ENCODE measurements at places on chromosomes 6 and 20.

GRCh38 chr6:157999168-158000051 is 17.7 kb downstream of the SYNJ2 start:
- DNase-seq = no peak

DNA sequence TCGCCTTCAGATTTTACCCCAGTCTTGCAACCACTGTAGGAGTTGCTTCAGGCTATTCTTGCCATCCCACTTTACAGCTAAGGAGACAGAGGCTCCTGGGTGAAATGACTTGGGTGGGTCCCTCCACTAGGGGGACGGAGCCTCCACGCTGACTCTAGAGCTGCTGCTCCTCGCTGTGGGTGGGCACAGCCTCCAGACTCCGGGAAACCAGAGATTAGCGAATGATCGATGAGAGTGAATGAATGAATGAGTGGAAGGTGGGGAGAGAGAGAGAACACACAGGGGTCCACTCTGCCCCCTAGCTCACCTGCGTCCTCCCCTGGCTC is 10.4 kb downstream of the ZBP1 start:
- DNase-seq = no peak

DNA sequence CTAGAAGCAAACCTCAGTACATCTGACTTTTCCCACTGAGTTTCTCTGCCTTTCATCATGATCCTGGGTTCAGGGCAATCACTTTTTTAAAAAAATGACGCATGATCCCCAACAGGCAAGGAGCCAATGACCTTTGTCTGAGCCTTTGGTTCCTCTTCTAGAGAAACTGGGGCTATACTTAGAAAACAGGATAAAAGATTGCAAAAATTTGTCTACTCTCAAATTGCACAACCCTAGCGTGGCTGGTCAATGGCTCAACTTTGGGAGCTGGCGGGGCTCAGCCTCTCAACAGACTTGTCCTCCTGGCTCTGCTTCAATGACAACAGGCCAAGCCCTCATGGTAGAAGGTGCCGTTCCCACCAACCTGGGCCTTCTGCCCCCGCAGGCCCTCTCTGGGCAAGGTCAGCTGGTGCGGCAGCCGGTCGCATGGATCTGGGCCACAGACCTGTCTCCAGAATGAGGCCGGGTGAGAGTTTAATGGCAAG is 48.7 kb downstream of the PDYN start:
- DNase-seq = peak; percentile 56

- no peak for DNase-seq
Observed at GRCh38 chr6:141726248-141726647, 406.5 kb upstream of the GJE1 start.

GRCh38 chr6:142883011-142883410 is 62.0 kb downstream of the HIVEP2 start:
- DNase-seq = peak; percentile 72

- no peak for DNase-seq
Observed at GRCh38 chr6:27755768-27756167, 156.4 kb downstream of the OR2B2 start.

GRCh38 chr6:33895296-33895695 is 91.5 kb upstream of the MLN start:
- DNase-seq = no peak

DNA sequence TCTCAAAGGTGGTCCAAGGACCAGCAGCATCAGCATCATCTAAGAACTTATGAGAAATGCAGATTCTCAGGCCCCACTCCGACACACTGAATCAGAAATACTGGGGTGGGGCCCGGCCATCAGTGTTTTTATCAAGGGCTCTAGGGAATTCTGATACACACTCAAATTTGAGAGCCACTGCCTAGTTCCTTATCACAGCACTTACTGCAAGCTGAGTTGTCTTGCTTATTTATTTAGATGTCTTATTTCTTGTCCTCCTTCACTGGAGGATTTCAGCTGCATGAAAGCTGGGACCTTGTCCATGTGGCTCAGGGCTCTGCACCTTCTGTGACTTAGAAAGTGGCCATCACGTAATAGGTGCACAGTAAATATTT is 139.4 kb upstream of the RREB1 start:
- no peak for DNase-seq

GRCh38 chr6:128413291-128413690 is 107.1 kb downstream of the PTPRK start:
- DNase-seq = no peak

- no peak for DNase-seq
Observed at GRCh38 chr20:11569163-11569562, 348.5 kb upstream of the BTBD3 start.

GRCh38 chr6:165568326-165568725 is 94.7 kb downstream of the PDE10A start:
- no peak for DNase-seq

- DNase-seq = no peak
Observed at GRCh38 chr6:135126034-135126433, 55.1 kb upstream of the MYB start.

- no peak for DNase-seq
Observed at GRCh38 chr20:58569241-58570125, 54.3 kb upstream of the APCDD1L start.

- no peak for DNase-seq
Observed at GRCh38 chr6:25038999-25039398, 103.2 kb upstream of the RIPOR2 start.

GRCh38 chr20:40393197-40394079 is 295.6 kb downstream of the MAFB start:
- no peak for DNase-seq

DNA sequence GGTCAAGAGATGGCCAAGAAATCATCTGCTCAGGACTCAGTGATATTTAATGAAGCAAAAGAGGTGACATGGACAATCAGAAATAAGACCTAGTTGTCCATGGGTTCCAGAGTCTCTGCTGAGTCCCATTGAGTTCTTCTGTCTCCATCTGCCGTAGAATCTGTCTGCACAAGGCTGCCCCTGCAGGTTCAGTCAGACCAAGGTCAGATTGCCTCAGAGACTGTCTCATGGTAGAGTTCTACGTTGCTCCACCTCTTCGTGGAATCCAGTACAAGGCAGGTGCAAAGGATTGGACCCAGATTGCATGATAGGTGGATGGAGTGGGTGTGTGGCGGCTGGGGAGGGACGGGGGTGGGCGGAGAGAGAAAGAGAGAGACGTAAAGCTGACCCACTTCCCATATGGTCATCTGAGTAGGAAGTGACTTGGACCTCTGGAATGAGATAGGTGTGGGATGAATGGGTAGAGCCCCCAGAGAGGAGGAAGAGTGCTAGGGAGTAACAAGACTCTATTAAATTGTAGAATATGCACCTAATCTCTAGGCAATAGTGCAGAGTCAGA is 75.3 kb downstream of the SOBP start:
- DNase-seq = no peak

DNA sequence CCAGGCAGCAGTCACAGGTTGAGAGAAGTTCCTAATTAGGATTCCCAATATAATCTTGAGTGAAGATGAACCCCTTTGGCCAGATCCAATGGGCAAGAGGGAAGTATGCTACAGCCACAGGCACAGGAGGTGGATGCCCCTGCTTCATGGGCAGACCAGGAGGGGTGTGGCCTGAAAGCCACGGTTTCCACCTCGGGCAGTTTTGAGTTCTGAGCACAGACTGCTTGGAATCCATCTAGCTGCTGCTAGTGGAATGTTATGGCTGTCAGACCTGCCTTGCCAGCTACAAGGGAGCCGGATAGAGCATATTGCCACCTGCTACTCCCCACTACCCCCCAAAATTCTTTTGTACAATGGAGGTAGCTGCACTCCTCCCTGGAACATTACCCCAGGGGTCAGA is 672.9 kb downstream of the HACE1 start:
- no peak for DNase-seq

GRCh38 chr6:74677463-74677862 is 528.4 kb downstream of the COL12A1 start:
- no peak for DNase-seq

- DNase-seq = no peak
Observed at GRCh38 chr20:41124451-41125094, 12.8 kb upstream of the PLCG1 start.

DNA sequence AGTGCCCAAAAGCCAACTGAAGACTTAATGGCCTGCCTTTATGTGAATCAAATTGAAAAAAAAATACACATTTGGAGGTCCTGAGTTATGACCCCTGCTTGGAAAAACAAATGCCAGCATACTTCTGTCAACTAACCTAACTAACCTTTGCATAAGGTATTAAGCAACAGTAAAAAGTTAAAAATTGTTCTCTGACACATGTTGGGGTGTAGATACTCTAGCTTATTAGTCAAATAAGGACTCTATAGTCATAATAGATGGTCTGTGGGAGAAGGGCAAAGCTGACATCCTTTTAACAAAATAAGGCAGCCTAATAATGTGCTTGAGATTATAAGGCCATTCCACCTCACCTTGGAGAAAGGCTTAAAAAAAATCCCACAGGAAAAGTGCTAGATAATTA is 140.5 kb downstream of the HIVEP2 start:
- no peak for DNase-seq

GRCh38 chr6:168499045-168499650 is 58.2 kb downstream of the SMOC2 start:
- no peak for DNase-seq

GRCh38 chr6:12000174-12000573 is 11.9 kb upstream of the HIVEP1 start:
- DNase-seq = no peak

DNA sequence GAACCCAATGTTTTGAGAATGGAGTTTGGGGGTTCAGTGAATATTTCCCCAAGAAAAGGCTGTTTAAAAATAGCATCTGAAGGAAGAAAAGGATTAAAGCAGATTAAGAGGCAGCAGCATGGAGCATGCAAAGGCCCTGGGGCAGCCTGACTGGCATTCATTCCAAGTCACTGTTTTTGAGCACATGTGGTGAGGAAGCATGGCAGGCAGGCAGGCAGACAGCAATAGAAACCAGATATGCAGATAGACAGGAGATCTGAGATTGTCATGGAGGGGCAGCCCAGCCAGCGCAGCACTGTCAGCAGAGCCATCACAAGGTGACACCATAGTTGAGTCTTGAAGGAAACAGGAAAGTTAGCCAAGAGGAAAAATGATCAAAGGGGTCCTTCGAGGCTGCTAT is 37.8 kb downstream of the SIRPA start:
- no peak for DNase-seq

DNA sequence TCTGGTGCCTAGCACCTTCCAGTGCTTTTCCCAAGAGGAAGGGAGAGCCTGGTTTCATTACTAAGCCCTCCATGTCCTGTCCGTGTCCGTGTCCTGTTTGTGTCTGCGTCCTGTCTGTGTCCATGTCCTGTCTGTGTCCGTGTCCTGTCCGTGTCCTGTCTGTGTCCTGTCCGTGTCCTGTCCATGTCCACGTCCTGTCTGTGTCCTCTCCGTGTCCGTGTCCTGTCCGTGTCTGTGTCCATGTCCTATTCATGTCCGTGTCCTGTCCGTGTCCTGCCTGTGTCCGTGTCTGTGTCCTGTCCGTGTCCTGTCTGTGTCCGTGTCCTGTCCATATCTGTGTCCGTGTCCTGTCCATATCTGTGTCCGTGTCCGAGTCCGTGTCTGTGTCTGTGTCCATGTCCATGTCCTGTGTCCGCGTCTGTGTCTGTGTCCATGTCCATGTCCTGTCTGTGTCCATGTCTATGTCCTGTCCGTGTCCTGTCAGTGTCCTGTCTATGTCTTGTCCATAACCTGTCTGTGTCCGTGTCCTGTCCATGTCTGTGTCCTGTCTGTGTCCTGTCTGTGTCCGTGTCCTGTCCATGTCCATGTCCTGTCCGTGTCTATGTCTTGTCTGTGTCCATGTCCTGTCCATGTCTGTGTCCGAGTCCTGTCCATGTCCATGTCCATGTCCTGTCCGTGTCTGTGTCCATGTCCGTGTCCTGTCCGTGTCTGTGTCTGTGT is 54.4 kb upstream of the BHLHE23 start:
- no peak for DNase-seq

DNA sequence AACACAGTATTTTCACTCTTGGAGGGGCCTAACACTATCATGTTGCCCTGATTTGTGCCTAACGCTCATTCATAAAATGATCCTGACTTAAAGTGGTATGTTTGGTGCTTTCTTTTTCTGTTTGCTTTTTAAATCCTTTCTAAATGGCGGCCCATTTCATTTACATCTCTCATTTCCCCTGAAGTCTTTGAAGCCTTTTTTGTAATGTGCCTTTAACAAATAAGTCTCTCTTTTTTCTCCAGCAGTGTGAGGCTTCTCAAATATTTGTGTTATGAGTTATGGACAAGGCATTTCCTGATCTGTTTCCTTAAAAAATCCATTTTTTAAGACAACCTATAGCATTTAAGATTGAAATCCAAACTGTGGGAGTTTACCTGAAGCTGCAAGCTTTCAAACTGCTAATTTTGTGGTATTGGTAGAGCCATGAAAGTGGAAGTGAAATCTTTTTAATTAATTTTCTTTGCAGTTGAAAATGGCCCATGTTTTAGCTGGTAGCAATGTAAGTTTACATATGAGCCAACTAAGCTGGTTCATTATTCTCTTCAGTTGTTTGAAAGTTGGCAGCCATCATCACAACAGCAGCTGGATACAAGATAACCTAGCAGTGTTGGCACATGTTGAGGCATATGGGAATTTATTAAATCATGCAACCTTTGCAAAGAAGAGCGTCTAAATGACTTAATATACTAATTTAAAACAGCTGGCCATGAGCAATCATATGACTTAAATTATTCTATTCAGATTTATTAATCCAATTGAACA is 469.7 kb downstream of the CDKAL1 start:
- DNase-seq = peak; percentile 75

- DNase-seq = peak; percentile 3
Observed at GRCh38 chr6:123715006-123715863, 78.5 kb upstream of the TRDN start.

DNA sequence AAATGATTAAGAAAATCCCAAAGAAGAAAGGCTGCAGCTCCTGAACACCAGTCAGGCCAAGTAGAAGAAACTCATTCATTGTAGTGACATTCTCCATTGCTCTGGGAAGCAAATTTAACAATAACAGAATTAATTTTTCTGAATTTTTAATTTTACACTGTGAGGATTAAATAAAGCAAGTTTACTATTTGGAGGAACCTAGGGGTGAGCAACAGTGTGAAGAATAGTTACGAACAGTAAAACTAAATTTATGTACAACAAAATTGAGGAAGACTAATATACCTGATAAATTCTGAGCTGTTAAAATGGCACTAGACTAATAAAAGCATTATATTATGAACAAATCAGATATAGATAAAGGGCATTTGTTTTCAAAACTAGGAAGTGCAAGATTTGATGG is at the start of gene OR12D3:
TSS of gene OR12D3 (minus strand) at position 101 of the 400 bp plus-strand sequence. CDS start at position 97, 4 bp downstream.
- no peak for DNase-seq

GRCh38 chr6:143569040-143569439 is 57.5 kb upstream of the FUCA2 start:
- DNase-seq = peak; percentile 67

Data from fibroblast of upper back skin (primary cell).